ENCODE measurements at places on chromosomes 1 and 21.

DNA sequence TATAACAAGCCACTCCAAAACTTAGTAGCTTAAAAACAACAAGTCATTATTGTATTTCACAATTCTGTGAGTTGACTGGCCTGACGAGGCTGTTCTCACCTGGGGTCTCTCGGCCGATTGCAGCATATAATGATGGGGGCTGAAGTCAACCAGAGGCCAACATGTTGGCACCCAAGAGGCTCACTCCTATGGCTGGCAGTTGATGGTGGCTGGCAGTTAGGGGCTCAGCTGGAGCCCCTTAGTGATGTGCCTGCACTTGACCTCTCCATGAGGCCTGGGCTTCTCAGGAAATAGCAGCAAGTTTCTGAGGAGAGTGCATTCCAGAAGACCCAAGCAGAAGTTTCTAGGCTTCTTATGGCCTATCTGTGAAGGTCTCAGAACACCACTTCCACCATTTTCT lies 459.4 kb downstream of the NPHP4 start:
- no peak for DNase-seq

GRCh38 chr1:200035397-200035955 lies 8.0 kb downstream of the NR5A2 start:
- DNase-seq = no peak

GRCh38 chr1:113647164-113647563 lies 112.1 kb downstream of the PHTF1 start:
- no peak for DNase-seq

- DNase-seq = peak; percentile 48
Measured at GRCh38 chr1:173444757-173445156, 32.4 kb upstream of the PRDX6 start.

- DNase-seq = peak; percentile 47
Measured at GRCh38 chr1:199113265-199113869, 474.5 kb downstream of the PTPRC start.

DNA sequence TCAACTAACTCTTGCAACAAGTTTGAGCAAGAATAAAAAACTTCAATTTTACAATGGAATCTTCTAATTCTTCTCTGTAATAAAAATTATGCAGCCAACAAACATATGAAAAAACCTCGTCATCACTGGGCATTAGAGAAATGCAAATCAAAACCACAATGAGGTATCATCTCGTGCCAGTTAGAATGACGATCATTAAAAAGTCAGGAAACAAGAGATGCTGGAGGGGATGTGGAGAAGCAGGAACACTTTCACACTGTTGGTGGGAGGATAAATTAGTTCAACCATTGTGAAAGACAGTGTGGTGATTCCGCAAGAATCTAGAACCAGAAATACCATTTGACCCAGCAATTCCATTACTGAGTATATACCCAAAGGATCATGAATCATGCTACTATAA lies 327.5 kb upstream of the LYPLAL1 start:
- no peak for DNase-seq

DNA sequence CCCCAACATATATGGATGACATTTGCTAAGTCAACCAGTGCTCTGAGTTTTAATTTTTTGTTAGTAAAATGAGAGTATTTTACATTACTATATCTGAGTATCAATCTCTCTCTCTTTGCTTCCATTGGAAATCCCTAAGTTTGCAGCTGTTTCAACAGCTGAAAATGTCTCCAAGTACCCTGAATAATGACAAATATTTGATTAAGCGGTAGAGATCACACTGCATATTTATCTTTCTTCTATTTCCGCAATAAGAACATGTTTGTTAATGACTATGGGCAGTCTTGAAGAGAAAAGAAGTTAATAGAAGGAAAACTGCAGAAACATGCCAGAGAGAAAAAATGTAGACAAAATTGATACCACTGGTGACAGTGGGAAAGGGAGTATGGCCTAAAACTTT lies 1117.5 kb downstream of the NCAM2 start:
- no peak for DNase-seq

DNA sequence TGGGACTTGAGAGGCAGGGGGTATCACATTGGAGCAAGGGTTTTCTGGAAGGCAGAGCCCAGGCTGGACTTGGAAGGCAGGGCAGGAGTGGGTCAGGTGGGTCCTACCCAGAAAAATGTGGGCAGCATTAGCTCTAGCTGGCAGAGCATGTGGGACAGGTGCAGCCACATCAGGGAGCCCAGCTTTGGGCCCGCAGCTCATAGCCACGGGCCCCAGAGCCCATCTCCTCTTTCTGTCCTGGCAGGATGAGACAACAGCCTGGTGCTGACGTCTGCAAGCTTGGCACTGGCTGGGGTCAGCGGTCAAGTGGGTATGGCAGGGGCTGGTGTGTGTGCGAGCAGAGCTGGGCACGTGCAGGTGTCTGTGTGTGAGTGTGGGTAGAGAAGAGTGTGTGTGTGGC lies 154.7 kb downstream of the GRIK3 start:
- DNase-seq = no peak

- DNase-seq = no peak
Measured at GRCh38 chr1:156452907-156453306, 47.7 kb downstream of the MEF2D start.

DNA sequence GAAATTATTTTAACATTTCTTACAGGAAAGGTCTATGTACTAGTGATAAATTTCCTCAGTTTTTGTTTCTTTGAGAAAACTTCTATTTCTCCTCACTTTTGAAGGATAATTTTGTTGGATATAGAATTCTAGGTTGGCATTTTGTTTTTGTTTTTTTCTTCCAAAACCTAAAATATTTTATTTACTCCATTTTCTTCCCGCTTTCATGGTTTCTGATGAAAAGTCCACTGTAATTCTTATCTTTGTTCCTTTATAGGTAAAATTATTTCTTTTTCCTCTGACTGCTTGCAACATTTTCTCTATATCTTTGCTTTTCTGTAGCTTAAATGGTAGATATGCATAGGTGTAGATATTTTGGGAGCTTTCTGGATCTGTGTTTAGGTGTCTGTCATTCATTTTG lies 153.9 kb upstream of the DSCAM start:
- DNase-seq = no peak

DNA sequence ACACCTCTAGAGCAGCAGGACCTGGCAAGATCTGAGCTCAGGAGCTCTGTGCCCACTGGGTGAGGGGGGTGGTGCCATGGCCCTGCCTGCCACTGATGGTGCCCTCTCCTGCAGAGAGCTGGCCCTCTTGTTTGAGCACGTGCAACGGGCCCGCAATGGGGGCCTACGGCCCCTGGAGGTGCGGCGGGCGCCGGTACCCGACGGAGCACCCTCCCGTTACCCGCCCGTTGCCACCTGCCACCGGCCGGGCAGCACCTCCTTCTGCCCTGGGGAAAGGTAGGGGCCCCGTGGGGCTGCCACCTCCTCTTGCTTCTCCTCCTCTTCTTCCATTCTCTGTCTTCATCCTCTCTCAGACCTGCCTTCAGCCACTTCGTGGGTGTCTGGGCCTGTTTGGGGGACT lies 38.2 kb downstream of the CITED4 start:
- DNase-seq = no peak

- no peak for DNase-seq
Measured at GRCh38 chr1:221030990-221031389, 151.7 kb downstream of the HLX start.

GRCh38 chr1:22317920-22318243 lies 133.8 kb upstream of the ZBTB40 start:
- DNase-seq = no peak

- no peak for DNase-seq
Measured at GRCh38 chr1:10132852-10133251, 77.5 kb upstream of the KIF1B start.

- DNase-seq = no peak
Measured at GRCh38 chr21:35084869-35085268, 35.8 kb upstream of the RUNX1 start.

- no peak for DNase-seq
Measured at GRCh38 chr1:85274969-85275453, 1.4 kb downstream of the BCL10 start.

DNA sequence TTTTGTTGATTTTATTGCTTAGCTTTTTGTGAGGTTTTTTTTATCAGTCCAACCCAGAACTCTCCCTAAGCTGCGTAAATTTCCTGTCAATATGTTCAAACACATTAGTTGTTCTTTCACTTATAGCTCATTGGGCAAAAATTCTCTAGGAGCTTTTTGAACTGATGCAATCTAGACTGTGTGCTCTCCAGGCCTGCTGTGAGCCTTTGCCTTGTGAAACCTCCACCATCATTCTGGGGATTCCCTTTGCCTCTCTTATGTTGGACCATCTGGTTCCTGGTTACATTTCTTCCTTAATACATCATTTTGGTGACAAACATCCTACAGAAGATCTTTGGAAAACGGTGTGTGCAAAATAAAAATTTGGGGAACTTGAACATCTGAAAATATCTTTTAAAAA lies 247.2 kb downstream of the LRRC7 start:
- no peak for DNase-seq

DNA sequence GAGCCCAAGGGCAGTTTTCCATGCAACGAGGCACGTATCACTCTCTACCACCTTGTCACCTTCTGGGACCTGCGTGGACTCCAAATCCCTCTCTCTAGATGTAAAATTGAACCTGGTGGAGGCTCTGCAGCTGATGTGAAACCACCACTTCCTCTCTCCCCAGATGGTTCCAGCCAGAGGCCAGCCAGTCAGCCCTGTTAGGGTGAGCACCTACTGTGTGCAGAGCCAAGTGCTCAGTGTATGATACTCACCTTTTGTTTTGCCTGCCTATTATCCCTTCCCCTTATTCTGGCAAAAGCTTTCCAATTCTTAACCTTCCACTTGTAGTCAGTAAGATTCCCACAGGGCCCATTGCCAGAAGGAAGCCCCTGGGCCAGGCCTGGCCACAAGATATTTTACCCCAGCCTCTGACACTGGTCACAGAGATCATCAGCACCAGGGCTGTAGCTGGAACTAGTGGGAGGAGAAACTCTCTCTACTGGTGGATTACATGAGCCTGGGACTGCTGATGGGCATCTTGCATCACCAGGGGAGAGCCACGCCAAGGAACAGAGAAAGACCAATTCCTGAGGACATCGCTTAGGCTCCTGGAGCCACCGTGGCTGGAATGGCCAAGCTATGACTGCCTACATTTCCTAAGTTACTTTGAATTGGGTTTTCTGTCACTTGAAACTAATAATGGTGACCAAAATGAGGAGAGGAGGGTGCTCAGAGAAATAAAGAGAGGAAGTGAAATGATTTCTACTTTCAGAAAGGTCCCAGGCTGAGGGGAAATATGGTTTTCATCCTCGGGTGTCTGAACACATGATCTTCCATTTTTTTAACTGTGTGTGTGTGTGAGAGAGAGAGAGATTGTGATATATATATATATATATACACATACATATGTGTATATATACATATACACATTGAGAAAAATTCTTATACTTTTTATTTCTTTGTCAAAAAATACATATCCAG lies 26.6 kb upstream of the RD3 start:
- no peak for DNase-seq

DNA sequence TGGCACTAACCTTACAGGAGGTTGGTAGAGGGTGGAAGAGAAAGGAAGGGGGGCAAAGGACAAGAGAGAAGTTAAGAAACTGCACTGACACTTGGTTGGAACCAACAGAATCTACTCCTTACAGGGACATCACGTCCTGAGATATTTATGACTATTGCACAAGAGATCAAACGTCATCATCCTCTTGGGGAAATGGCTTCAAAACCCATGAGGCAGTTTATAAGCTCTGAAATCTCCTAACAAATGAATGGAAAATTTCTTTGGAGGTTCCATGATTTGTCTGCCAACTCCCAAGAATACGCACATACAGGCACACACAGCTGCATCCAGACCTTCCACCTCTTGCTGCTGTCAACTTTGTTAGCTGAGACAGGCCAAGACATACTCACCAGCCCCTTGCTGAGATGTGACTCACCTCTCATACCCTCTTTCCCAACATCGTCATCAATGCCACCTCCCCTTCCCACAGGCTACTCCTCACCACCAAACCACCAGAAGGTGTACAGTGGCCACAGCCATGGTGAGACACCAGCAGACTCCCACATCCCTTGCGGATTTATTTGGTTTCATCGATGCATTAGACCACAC lies 135.5 kb downstream of the SETD4 start:
- no peak for DNase-seq

DNA sequence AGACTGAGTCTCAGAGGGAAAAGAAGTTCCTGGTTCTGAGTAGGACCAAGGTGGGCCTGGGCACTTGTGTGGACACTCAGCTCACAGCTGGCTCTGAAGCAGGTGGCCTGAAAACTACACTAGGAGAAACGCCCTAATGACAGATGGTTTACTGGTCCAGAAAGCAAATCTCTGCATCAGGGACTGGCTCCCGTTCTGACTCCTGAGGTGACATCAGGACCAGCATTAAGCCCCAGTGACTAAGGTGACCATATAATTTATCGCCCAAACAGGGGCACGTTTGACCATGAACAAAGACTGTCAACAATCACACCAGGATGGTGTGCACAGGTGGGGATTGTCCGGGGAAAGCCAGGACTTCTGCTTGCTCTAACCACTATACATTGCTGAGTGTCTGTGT lies 12.2 kb upstream of the CD34 start:
- DNase-seq = no peak

GRCh38 chr1:101175886-101176285 lies 60.9 kb upstream of the S1PR1 start:
- DNase-seq = no peak

DNA sequence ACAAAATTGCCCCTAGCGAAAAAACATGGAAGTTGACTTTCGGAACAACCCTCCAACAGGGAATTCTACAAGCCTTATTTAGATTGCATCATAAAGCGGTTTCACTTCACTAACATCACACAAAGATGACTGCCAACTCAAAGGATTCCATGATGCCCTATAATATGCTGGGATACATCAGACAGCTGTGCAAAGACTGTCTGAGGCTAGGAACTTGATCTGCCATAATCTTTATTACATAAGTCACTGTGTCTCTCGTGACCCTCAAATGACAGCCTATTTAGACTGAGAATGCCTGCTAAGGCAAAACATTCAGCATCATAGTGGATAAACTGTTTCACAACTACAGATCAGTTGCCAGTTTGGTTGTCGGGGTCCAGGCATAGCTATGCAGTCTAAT lies 23.8 kb downstream of the FH start:
- DNase-seq = no peak

DNA sequence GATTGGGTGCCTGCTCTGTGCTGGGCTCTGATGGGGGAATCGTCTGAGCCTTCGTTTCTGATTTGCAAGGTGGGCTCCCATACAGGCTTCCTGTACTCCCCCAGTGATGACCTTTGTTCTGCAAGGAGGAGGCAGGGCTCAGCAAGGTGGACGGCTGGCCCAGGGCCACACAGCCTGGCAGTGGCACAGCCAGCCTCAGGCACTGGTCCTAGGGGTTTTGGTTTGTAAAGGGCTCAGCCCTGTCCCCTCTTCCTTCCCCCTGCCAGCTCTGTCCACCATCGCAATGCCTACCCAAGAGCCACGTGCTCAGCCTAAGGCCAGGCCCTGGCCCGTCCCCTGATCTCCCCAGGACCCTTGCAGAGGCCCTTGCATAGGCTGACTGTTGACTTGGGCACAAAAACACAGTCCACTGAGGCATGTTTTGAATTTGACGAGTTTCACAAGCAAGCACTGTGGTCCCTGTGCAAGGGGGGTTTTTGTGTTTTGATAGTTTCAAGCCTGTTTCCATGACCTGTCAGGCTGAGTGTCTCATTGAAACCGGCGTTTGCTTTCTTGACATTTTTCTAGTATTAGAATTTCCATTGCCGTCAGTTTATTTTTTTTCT lies 39.5 kb upstream of the TNFRSF1B start:
- no peak for DNase-seq

- no peak for DNase-seq
Measured at GRCh38 chr1:41874151-41874719, 44.5 kb downstream of the HIVEP3 start.

Data from CD4-positive, alpha-beta memory T cell (primary cell).